Activated naive CD4-positive, alpha-beta T cell (primary cell): ENCODE measurements at places on chromosomes 4 and X.

DNA sequence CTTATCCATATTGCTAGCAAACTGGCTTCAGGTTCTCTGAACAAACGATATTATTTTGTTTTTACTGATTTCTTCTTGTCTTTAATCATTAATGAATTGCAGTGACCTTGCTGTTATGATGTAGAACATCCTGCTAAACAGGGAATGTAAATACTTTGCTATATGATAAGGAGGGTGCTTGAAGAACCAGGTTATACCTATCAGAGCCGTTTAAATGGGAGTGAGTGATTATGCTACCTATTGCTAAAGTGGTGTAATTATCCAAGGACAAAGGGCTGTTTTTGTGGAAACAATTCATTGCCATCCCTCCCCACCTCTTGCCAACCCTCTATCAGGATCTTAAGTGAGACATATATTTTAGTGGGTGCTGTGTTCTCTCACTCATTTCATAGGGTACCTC is 788.9 kb downstream of the RPA4 start:
- DNase-seq, result no peak

- no peak for DNase-seq
These were observed 54.5 kb downstream of the TSPAN5 start for GRCh38 chr4:98603683-98604521.

DNA sequence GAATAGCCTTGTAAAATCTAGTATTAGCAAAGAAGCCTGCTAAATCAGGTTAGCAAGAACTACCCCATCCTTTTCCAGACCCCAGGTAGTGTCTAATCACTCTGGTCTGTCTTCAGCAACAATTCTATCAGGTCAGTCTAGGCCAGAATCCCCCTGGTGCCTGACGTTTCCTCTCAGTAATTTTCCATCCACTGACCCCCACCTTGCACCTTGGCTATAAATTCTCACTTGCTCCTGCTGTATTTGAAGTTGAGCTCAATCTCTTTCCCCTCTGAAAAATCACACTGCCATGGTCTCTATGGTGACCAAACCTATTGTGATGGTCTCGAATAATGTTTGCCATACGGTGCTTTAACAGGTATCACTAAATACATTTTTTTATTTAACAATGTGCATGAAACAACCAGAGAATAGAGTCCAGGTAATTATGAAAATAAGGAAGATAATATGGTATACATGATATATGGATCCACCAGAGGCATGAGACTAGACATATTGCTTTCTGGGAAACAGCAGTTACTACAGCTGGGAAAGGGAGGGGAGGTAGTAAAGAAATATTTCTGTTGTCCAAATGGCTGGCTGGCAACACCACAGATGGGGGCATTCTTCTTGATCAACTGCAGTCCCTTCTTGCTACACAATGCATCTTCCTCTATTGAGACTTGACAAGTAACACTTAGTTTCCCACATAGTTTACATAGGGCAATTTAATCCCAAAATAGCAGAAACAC is 33.8 kb downstream of the CXCL1 start:
- no peak for DNase-seq

GRCh38 chr4:153218961-153219360 is 14.7 kb downstream of the TRIM2 start:
- DNase-seq, result no peak

- no peak for DNase-seq
These were observed 98.3 kb downstream of the DCLK2 start for GRCh38 chr4:150176547-150176946.

GRCh38 chrX:1111601-1112300 is 100.7 kb downstream of the CRLF2 start:
- no peak for DNase-seq

DNA sequence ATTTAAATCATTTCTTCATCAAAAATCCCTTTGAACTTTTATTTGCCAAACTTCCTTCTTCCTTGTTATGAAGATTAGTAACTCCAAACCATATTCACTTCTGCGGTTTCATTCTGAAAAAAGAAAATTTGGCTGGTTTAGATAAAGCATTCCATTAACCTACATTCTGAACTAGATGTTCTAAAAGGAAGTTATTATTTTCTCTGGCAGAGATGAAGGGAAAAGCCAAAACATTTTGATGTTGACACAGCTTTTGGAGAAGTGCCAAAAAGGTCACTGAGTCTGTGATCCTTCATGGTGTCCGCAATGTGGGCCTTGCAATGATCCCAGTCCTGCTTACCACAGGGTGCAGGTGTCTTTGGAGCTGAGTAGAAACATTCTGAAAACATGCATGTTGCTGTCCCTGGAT is 36.0 kb downstream of the CXCL8 start:
- DNase-seq, result no peak

DNA sequence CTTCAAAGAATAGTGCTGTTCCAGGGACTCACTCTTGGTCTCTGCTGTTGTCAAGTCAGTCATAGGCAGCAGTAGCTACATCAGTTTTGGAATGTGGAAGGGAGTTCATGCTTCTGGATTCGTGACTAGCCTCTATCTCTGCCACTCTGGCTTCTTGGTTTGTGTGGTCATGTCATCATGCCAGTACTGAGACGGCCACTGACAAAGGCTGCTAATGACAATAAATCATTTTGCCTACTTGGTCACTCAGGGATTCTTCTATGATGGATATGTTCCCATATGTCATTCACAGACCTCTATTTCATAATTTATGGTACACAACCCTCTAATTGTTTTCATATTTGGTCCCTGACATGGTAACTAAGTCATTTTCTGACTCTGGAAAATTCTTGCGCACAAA is 450.8 kb upstream of the BOD1L1 start:
- DNase-seq, result no peak

GRCh38 chr4:158346576-158346975 is 136.3 kb downstream of the TMEM144 start:
- DNase-seq, result no peak

DNA sequence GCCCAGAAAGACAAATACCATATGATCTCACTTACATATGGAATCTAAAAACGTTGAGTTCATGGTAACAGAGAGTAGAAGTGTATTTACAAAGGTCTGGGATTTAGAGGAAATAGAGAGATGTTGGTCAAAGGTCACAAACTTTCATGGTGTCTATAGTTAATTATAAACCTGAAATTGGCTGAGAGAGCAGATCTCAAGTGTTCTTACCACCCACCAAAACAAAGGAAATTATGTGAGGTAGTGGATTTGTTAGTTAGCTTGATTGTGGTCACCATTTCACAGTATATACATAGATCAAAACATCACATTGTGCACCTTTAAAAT is 186.8 kb downstream of the NWD2 start:
- DNase-seq, result no peak

GRCh38 chrX:119145241-119145653 is 17.6 kb upstream of the KIAA1210 start:
- no peak for DNase-seq

DNA sequence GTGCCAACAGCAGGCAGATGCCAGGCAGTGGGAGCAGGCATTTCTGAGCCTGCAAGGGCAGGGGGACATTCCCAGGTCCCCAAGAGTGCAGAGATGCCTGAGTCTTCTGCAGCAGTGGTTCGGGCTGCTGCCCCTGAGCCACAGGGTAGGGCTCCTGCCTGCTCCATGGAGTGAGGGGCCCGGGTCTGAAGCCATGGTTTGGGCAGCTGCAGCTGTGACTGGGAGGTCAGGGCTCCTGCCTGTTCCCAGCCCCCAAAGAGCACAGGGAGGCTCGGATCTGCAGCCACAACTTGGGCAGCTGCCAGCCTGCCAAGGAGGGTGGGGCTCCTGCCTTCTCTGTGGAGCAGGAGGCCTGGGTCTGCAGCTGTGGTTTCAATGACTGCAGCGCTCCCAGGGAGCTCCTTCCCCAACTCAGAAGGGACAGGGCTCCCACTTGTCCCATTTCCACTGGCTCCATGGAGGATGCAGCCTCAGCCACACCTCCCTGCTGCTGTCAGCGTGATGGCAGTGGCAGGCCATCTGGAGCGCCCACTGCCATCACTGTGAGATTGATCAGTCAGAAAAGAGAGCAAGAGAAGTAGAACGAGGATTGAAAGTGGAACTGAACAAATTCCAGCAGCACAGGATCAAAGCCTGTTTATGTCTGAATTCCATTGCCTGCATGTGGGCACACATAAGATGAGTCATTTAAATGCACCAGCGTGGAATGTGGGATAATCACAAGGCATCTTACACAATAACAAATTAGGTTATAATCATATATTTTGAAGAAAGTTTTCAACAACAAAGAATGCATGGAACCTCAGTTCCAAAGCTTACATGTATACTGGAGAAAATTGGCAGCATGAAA is 93.1 kb upstream of the CXorf51A start:
- no peak for DNase-seq

DNA sequence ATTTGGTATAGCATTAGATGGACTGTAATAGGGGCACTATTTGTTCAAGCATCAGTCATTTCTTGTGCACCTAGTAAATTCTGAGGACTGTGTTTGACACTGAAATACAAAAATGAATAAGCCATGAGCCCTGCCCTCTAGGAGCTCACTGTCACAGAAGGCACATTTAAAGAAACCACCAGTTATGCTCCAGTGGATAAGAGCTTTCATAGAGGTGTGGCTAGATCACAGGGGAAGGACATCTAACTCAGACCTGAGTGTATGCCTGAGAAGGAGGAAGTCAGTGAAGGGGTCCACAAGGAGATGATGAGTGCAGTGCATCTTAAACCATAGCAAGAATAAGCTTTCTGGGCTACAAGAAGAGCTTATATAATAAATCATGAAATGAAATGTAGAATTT is 40.1 kb downstream of the BTC start:
- DNase-seq, result no peak

GRCh38 chr4:122906859-122907305 is 15.5 kb downstream of the NUDT6 start:
- no peak for DNase-seq

DNA sequence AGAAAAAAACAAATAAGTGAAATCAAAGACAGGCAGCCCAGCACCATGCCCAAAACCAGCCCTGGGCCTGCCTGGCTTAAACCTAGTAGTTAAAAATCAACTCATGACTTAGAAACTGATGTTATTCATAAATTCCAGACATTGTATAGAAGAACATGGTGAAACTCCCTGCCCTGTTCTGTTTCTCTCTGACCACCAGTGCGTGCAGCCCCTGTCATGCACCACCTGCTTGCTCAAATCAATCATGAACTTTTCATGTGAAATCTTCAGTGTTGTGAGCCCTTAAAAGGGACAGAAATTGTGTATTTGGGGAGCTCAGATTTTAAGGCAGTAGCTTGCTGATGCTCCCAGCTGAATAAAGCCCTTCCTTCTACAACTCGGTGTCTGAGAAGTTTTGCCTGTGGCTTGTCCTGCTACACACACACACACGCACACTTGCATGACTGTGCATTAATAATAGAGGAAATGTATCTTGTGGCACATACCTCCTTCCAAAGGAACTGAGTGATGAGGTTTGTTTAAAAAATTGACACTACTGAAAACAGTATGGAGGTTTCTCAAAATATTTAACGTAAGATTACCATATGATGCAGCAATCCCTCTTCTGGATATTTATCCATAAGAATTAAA is 39.2 kb upstream of the UGT2B7 start:
- DNase-seq, result no peak

- DNase-seq, result no peak
These were observed 57.3 kb downstream of the STOX2 start for GRCh38 chr4:183962419-183962818.

- no peak for DNase-seq
These were observed 196.3 kb upstream of the HHIP start for GRCh38 chr4:144449611-144450010.

GRCh38 chr4:85478576-85478975 is 3.6 kb downstream of the ARHGAP24 start:
- DNase-seq, result no peak

GRCh38 chrX:25034889-25035288 is 19.1 kb upstream of the ARX start:
- DNase-seq, result no peak

DNA sequence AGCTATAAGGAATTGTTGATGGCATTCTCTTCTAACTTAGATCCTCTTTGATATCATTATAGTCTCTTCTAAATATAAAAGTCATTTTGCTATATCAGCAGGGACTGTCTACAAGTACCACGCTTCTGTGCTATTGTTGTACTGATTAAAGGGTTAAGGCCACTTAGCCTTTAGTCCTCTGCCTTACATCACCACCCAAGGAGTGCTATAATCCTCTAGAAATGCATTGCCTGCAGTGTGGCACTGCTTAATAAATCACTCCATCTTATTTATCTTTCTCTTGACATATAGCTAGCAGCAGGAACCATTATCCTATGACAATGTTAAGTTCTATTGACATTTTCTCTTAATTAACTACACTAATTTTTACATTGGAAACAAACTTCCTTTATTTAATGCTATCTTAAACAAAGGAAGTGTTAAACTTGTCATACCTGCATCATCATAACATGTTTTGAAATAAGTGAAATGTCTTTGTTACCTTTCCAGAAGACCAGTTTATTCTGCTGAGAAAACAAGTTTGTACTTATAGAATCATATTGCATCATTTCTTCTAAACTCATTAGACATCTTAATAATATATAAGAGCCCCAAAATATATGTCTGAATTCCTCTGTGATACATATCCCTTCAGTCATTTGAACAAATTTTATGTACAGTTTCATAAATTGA is 360.9 kb upstream of the ATOH1 start:
- DNase-seq, result no peak

DNA sequence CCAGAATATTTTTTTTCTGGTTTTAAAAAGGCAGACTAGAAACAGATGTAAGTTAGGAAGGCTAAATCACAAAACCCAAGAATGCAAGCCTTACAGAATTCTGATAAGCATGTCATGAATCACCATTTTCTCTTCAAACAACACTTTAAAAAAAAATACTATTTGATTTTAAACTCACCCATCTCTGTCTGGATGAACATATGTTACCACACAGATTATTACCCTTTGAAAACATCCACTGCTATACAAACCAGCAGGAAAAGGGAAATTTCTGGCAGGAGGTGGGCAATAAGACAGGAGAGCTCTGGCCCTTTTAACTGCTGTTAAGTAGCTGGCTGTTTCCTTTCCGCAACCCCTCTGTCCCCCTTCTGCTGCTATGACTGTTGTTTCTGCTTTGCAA is 317.7 kb upstream of the NOCT start:
- no peak for DNase-seq

GRCh38 chrX:65900850-65901844 is 138.7 kb downstream of the VSIG4 start:
- DNase-seq, result no peak

DNA sequence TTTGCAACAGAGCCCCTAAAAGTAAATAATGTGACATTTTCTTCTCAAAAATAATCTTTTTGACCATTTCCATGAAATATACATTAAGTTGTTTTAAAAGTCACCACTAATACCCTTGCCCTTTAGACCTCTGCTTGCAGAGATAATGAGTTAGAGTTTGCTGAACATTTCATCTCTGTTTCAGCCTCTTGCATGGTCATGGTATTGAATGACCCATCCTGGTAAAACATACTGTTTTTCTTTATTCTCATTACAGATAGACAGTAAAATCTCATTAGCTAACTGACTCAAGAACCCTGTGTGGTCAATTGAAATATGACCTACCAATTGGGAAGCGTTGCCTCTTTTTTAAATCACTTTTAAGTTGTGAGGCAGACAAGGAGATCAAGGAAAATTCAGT is 916.7 kb downstream of the PDHA2 start:
- no peak for DNase-seq

GRCh38 chr4:3244002-3244401 is 5.0 kb upstream of the MSANTD1 start:
- no peak for DNase-seq
